Fibroblast of villous mesenchyme (primary cell): ENCODE measurements at places on chromosomes 7 and 10. TPM values are rescaled to one million over a fixed set of nuclear protein-coding genes. Genes with fewer than 3 reads are reported as not detected.

GIMAP6 gene
- not detected in 2 replicates for total RNA-seq

CLCN1 gene
- under 0.01 TPM in 2 replicates for total RNA-seq

MICALL2 gene
- total RNA-seq: 25.4 and 34.5 TPM in 2 replicates

FAM180A gene
- 2.9 and 3.0 TPM in 2 replicates for total RNA-seq

CACUL1 gene
- total RNA-seq: 29.0 and 40.6 TPM in 2 replicates

SEPHS1 gene
- 18.1 and 26.1 TPM in 2 replicates for total RNA-seq

HNRNPF gene
- total RNA-seq: 152 and 203 TPM in 2 replicates

MACROH2A2 gene
- total RNA-seq: 3.9 TPM in 2 replicates

LDB3 gene
- total RNA-seq: under 0.01 and 0.32 TPM in 2 replicates

CNTNAP2 gene
- not detected in 2 replicates for total RNA-seq

FAM25C gene
- not detected in 2 replicates for total RNA-seq

EBLN1 gene
- not detected in 2 replicates for total RNA-seq

NFE2L3 gene
- 6.1 and 6.9 TPM in 2 replicates for total RNA-seq

SEMA3C gene
- 101 and 136 TPM in 2 replicates for total RNA-seq

OR2A12 gene
- total RNA-seq: not detected in 2 replicates

SNCG gene
- 3.5 and 4.8 TPM in 2 replicates for total RNA-seq

AFAP1L2 gene
- total RNA-seq: 5.5 and 7.3 TPM in 2 replicates

PIP4K2A gene
- 35.8 and 66.7 TPM in 2 replicates for total RNA-seq

HTR5A gene
- total RNA-seq: not detected in 2 replicates

NRP1 gene
- 197 and 222 TPM in 2 replicates for total RNA-seq

CALHM3 gene
- total RNA-seq: under 0.01 TPM in 2 replicates

COL26A1 gene
- total RNA-seq: not detected in 2 replicates

DNAJB12 gene
- 32.5 and 32.8 TPM in 2 replicates for total RNA-seq

AOC1 gene
- total RNA-seq: not detected in 2 replicates

MYL10 gene
- not detected in 2 replicates for total RNA-seq

PRKG1 gene
- total RNA-seq: 19.0 and 38.7 TPM in 2 replicates

XPNPEP1 gene
- total RNA-seq: 86.4 and 90.8 TPM in 2 replicates

GDI2 gene
- 546 and 615 TPM in 2 replicates for total RNA-seq

DYNC1I1 gene
- total RNA-seq: 0.43 and 1.9 TPM in 2 replicates

TMEM130 gene
- total RNA-seq: 1.3 and 1.9 TPM in 2 replicates

SAMD9 gene
- 15.8 and 21.2 TPM in 2 replicates for total RNA-seq

HK1 gene
- total RNA-seq: 86.7 and 91.1 TPM in 2 replicates

SFXN3 gene
- 81.6 and 97.0 TPM in 2 replicates for total RNA-seq

LBX1 gene
- not detected in 2 replicates for total RNA-seq

CPN1 gene
- not detected in 2 replicates for total RNA-seq

MYO1G gene
- under 0.01 TPM in 2 replicates for total RNA-seq

AMZ1 gene
- 12.2 and 14.2 TPM in 2 replicates for total RNA-seq

MOSPD3 gene
- 5.2 and 7.1 TPM in 2 replicates for total RNA-seq

LANCL2 gene
- 13.8 and 20.9 TPM in 2 replicates for total RNA-seq

GALNT17 gene
- not detected in 2 replicates for total RNA-seq
